Lung microvascular endothelial cell (primary cell): ENCODE measurements at places on chromosomes 11 and 22. TPM values are rescaled to one million over a fixed set of nuclear protein-coding genes. Genes with fewer than 3 reads are reported as not detected.
A peak's percentile ranks its signal among the peaks of the same experiment; 100 is the strongest.

The NELL1 gene
- total RNA-seq, result not detected in 2 replicates

The CCDC15 gene
- 1.5 and 1.6 TPM in 2 replicates for total RNA-seq

The LGALS1 gene
- 2,589 and 6,877 TPM in 2 replicates for total RNA-seq

DNA sequence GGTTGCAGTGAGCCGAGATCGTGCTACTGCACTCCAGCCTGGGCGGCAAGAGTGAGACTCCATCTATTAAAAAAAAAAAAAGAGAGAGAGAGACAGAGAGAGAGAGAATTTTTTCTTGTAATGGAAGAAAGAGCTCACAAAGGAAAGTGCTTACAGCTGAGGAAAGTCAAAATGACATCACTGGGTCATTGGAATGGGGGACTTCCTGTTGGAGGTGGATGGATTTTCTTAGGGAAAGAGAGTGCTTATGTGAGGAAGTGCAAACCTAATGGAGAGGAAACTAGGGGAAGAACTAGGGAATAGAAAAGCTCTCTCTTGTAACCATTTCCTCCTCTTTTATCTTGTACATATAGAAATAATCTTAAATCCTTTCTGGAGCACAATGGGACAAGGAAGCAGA is 6.3 kb upstream of the PIWIL4 start:
- no peak for DNase-seq

DNA sequence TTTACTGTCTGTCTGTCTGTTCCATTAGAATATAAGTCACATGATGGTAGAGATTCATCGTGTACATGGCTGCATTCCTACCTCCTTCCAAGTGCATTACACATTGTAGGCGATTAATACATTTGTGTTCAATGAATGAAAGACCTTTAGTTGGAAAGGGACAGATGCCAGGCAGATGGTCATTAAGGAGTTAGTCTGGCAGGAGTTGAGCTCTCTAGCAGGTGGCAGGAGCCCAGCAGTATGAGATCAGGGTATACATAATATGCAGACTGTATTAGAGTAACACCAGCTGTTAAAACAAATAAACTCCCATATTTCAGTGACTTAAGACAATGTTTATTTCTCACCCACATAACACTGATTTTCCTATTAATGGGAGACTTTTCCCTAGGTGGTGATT is 147.7 kb upstream of the LARGE1 start:
- DNase-seq, result no peak

DNA sequence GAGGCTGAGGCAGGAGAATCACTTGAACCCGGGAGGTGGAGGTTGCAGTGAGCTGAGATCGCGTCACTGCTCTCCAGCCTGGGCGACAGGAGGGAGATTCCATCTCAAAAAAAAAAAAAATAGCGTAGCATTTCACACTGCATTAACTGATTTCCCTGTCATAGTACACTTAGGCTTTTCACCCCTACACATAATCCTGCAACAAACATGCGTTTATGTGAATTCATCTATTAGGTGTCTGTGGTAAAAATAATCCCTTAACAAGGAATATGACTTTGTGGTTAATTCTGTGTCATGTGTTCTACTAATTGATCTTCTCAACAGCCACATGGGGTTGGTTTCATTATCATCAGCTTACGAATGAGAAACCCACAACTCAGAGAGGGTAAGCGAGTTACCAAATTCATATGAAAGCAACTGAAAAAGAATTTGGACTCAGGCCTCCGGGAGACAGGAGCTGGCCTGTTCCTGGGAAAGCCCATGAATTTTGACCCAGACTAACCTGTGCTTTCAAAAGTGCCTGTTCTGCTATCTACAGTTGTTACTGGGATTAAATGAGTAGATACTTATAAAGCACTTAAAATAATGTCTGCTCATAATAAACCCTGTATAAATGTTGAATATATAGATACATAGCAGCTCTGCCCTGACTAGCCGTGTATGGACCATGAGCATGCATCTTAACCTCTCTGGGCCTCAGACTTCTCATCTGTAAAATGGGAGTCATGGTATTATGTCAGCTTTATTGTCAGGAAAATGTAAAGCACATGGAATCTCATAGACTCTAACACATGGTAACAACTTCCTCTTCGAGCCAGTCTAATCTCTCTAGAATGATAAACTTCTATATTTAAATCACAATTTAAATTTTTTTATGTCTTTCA is 36.6 kb downstream of the KCNJ1 start:
- DNase-seq, result no peak

The KDM4D gene
- 0.20 and 0.22 TPM in 2 replicates for total RNA-seq

- no peak for DNase-seq
Measured at GRCh38 chr11:88431675-88432341, 94.3 kb upstream of the CTSC start.

The ALDH3B1 gene
- total RNA-seq, result 0.20 and 0.44 TPM in 2 replicates

- peak; percentile 82 for DNase-seq
Measured at GRCh38 chr11:12008790-12009616, 577 bp upstream of the DKK3 start.

GRCh38 chr22:36365020-36365411 is 22.8 kb downstream of the MYH9 start:
- DNase-seq, result peak; percentile 61

- DNase-seq, result no peak
Measured at GRCh38 chr11:75839851-75840250, 24.8 kb downstream of the UVRAG start.

DNA sequence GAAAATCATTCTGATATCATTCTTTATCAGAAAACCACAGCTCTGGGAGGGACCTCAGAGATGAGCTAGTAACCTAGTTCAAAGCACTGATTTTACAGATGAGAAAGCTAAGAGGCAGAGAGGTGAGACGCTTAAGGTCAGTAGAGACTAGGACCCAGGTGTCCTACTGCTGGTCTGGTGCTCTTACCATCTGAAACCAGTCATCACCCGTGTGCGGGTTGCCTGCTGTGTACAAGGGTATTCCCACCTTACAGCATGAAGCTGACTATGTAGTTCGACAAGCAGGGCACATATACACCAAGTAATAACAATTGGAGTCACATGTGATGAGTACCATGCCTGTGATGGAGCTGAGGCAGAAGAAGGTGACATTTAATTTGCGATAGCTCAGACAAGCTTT is 133.7 kb downstream of the ADAMTS15 start:
- no peak for DNase-seq

- no peak for DNase-seq
Measured at GRCh38 chr22:50314455-50315288, 7.2 kb upstream of the PLXNB2 start.

The GAB4 gene
- total RNA-seq, result not detected in 2 replicates

GRCh38 chr11:19091366-19091765 is 25.6 kb upstream of the ZDHHC13 start:
- DNase-seq, result peak; percentile 69

The GLYATL1 gene
- not detected in 2 replicates for total RNA-seq

GRCh38 chr11:30983143-30983542 is 386.4 kb downstream of the DCDC1 start:
- DNase-seq, result no peak

DNA sequence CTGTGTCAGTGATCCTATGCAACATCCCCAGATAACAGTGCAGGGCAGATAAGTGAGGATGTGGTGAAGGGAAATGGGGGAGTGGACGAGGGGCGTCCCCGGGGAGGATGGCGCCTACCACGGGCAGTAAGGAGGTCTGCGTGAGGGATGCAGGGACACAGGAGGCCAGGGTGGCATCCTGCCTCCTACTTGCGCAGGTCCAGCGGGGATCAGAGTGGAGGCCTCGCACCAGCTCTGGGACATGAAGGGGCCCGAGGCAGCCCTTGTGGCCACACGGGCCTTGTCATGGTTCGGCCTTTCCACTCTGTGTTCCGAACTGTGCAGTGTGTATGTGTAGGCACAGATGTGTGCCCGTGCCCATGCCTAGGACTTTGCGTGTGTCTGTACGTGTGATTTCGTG is 1227.5 kb downstream of the BRD1 start:
- DNase-seq, result no peak

GRCh38 chr11:96259134-96259830 is 83.7 kb downstream of the MAML2 start:
- no peak for DNase-seq

DNA sequence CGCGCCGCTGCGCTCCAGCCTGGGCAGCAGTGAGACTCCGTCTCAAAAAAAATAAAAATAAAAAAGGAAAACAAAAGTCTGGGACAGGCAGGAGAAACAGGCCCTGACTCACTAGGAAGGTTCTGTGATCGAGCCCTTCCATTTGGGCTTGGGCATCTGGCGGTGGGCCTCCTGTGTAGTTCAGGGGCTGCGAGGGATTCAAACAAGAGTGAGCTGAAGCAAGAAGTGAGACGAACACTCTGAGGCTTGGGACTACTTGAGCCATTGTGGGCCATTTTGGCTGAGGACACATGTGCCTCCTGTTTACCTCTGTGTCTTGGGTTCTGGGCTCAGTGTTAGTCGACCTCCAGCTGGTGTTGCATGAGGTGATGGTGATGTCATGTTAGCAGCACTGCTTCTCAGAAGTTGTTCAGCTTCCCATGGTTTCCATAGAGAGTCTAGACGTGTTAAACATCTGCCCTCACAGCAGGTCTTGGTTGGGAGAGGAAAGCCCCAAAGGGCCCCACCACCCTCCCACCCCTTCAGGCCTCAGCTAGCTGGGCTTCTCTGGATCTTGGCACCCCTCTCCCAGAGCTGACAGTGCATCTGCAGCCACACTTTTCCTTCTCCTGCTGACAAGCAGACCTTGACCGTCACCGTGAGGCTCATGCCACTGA is 57.8 kb downstream of the MED15 start:
- no peak for DNase-seq

- peak; percentile 74 for DNase-seq
Measured at GRCh38 chr11:125429174-125429707, 66.8 kb downstream of the FEZ1 start.

- peak; percentile 75 for DNase-seq
Measured at GRCh38 chr11:44621140-44621681, 55.7 kb downstream of the CD82 start.

The NDUFS8 gene
- 106 and 107 TPM in 2 replicates for total RNA-seq

DNA sequence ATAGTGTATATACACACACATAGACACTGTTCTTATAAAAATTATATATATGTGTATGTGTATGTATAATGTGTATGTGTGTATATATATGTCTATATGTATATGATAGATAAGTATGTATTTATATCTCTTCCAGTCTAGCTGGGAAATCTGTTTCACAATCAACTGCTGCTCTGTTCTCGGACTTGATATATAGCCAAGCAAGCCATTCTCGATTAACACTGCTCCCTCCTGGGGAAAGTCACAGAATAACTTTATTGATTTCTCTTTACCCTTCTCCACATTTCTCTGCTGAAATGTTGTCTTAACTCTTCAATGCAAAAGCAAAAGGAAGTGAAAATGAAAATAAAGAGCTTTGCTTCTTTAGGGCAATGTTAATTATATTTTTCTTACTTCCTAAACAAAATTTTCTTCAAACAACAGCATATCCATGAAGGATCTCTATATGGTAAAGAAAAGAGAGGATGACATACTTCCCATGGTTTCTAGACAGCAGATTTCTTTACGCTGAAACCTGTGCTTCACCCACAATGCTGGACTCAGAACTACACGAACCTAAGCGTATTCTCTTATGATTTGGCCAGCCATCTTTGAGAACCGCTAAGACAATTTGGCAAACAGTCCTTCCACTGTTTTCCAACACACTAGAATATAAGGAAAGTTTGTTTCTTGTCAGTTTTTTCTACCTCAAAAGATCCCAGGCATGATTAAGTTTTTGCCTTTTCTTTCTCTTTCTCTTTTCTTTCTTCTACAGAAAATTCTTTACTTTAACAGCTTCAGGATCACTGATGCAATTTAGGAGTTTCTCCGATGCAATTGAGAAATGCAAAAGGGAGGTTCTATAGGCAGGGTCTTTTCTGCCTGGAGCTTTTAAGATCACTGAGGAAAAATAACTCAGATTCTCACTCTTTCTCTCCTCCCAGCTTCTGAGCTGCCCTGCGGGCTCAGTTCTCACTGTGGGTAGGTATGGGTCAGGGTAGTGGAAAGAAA is 1.9 kb downstream of the BLID start:
- no peak for DNase-seq

DNA sequence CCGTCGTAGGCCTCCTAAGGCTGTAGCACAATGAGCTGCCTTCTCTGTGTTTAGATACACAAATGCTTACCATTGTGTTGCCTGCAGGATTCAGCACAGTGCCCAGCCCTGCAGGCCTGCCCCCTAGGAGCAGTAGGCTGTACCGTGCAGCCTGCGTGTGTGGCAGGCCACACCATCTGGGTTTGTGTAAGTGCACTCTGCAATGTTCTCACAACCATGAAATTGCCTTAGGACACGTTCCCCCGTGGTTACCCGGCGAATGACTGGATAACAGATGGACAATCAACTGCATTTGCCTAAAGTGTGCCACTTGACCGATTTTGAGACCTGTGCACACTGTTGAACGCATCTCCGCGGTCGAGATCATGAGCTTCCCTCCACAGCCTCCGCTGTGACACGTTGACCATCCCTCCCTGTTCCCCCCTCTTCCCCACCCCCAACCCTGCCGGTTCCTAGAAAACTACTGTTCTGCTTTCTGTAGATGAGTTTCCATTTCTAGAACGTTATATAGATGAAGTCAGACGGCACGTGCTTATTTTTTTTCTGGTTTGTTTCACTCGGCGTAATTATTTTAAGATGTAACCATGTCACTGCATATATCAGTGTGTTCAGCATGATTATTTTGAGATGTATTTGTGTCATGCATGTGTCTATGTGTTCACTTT is 22.2 kb upstream of the CTSD start:
- no peak for DNase-seq

GRCh38 chr11:107834995-107835394 is 23.6 kb downstream of the SLC35F2 start:
- DNase-seq, result no peak

- DNase-seq, result no peak
Measured at GRCh38 chr11:124846070-124846673, 19.1 kb upstream of the ROBO3 start.

GRCh38 chr11:25247336-25247735 is 750.5 kb downstream of the LUZP2 start:
- no peak for DNase-seq

The FAT3 gene
- total RNA-seq, result under 0.01 TPM in 2 replicates

The TMEM151A gene
- under 0.01 TPM in 1 of 2 replicates, not detected in the other for total RNA-seq

The CD81 gene
- 140 and 212 TPM in 2 replicates for total RNA-seq

GRCh38 chr22:44884562-44884961 is 125.2 kb downstream of the PHF21B start:
- DNase-seq, result no peak

DNA sequence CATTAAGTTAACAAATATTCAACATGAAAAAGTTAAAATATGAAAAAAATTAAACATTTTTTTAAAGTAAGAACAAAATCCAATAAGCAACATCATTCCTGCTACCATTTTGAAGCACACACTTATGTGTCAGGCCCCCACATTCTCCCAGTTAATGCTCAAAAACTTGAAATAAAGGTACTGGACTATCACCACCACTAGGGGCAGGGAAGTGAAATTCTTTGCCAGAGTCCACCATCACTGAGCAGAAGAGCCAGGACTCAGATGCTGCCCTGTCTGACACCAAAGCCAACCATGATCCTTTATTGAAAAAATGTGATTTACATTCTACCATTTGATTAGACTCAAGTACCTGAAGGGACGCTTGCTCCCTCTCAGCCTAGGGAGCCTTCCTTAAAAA is 39.1 kb downstream of the PITPNB start:
- peak; percentile 56 for DNase-seq

DNA sequence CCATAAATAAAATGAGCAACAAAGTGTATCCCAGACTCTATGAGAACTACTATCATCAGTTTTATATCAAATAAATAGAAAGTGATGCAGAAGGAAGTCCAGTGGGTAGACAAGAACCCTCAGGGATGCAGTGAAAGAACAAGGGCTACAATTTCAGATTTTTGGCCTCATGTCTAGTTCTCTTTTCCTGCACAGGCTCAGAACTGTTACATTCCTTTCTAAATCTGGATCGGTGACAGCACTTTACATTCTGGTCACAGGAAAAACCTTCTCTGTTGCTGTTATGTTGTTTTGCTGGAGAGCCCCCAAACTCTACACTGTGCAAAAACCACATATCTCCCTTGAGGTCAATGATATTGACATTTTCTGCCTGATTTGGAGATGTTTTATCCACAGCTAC is 108.8 kb upstream of the ANO5 start:
- DNase-seq, result no peak
